ENCODE measurements at places on chromosomes 16 and 17.

- DNase-seq: no peak
Observed at GRCh38 chr16:6020162-6020985, 922.8 kb upstream of the EEF2KMT start.

DNA sequence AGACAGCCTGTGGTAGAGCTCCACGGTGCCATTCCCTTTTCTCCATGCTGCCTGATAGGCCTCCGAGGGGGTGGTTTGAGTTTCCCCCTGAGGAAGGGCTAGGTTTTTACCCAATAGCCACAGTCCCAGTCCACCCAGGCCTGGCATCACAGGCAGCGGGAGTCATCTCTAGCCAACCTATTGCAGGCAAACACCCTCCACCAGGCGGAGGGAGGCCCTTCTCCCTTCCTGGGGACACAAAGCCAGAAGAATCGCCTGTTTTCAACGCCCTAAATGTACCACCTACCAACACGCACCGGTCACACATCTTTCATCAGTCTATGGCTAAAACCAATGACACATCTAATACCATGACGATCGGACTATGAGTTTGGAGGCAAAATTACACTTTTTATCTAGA is 7.4 kb downstream of the CSNK1D start:
- no peak for DNase-seq

DNA sequence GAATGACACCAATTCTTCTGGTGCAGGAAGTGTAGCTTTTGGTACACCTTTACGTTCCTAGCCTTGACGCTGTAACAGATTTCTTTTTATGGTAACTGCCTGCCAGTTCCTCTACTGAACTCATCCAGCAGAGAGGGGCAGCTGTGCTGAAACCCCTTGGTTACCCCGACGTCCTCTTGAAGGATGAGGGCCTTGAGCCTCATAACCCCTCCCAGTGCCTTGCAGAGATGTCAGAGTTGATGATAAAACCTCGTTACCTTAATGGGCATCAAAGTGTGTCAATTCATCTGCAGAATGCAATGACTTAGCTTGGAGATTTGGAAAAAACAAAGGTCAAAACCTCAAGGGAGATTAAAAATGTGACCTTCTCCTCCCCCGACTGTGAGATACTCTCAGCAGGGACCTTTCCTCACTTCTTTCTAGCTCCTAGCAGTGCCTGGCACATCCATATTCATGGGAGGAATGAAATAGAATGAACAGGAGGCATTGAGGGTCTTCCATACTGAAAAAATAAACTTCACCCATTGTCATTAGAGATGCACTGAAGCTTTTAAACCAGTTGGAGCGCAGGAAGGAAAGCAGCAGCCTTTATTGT is 69.2 kb downstream of the SDR42E1 start:
- DNase-seq: no peak

DNA sequence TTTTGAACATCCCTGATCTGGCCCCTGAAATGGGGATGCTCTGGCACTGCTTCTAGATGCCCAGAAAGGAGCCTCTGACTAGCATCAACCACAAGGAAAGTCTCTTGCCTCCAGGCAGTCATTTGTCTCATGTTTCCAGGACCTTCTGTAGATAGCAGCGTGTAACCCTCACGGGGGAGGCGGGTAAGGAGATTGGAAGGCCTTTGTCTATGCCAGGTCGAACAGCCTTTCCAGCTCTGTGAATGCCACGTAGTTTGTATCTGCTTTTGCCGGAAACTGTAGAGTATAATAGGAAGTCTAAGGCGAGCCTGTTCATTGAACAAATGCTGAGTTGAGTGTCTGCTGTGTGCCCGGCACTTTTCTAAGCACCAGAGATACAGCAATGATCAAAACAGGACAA is 43.9 kb upstream of the AQP8 start:
- DNase-seq: no peak

GRCh38 chr16:85037050-85037410 is 9.4 kb downstream of the KIAA0513 start:
- no peak for DNase-seq

GRCh38 chr17:76935331-76935730 is 67.1 kb downstream of the MGAT5B start:
- DNase-seq: no peak

- no peak for DNase-seq
Observed at GRCh38 chr17:51914577-51914976, 243.9 kb downstream of the CA10 start.

- peak; percentile 71 for DNase-seq
Observed at GRCh38 chr17:32445074-32445415, 735 bp downstream of the PSMD11 start.

- peak; percentile 56 for DNase-seq
Observed at GRCh38 chr17:13337864-13338371, 263.8 kb downstream of the HS3ST3A1 start.

- DNase-seq: no peak
Observed at GRCh38 chr17:61774724-61775123, 88.6 kb downstream of the BRIP1 start.

DNA sequence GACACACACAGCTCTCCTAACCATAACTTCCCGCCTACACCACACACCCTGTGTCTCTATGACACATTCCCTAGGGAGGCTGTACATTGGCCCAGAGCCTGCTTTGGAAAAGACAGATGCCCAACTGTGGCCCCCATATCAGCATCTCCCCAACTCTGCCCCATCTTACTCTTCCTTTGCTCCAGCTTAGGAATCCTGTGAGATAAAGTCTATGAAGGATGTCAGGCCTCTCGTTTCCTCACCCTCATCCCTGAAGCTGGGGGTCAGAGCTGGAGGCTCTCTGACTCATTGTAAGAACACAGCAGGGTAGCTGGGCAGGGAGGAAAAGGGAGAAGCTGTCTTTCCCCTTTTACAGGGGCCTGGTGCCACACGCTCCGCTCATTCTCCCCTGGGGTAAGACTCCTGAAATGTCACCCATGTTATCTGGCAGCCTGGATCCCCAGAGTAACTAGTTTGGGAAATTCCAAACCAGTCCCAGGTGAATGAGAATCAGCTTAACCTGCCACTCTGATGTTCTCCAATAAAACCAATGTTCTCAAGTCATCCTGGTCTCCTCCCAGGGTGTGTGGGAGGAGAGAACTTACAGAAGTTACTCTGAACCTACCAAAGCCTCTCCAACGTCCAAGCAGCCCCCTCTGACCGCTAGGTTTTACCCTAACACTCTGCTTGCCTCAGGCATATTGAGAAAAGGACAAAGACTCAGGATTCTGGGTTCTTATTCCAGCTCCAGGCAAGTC is 2.8 kb downstream of the RAPGEFL1 start:
- no peak for DNase-seq

GRCh38 chr16:2150418-2151187 is 2.2 kb downstream of the RAB26 start:
- DNase-seq: no peak

GRCh38 chr17:2239882-2240430 is 63.6 kb downstream of the SMG6 start:
- peak; percentile 77 for DNase-seq

DNA sequence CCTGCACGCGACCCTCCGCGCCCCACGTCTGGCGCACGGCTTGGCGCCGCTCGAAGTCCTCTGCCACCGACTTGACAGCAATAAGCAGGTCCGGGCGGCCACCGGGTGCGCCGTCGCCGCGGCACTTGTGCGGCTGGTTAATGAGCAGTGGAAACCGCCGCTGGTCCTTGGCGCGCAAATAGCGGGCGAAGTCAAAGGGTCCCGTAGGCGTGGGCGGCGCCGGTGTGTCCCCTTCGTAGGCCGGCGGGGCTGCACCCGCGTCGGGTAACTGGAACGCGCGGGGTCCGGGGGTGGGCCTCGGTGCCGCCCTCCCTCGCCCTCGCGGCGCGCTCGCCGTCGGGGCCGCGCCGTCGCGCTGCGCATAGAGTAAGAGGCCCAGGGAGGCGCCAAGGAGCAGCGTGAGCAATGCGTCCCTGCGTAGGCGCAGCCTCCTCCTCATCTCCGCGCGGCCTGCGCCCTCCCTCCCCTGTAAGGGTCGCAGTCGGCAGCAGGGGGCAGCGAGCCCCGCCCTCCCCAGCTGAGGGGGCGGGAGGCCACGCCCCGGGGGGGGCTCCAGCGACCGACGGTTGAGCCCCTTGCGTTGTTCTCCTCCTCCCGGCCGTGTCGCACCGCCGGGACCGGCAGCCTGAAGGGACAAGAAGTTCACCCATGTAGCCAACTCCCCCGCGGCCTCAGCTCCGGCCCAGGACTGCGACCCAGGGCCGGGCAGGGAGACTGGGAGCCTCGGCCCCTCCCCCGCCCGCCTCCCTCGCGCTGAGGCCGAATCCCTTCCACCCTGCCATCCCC is 558 bp downstream of the B3GNT9 start:
- no peak for DNase-seq

DNA sequence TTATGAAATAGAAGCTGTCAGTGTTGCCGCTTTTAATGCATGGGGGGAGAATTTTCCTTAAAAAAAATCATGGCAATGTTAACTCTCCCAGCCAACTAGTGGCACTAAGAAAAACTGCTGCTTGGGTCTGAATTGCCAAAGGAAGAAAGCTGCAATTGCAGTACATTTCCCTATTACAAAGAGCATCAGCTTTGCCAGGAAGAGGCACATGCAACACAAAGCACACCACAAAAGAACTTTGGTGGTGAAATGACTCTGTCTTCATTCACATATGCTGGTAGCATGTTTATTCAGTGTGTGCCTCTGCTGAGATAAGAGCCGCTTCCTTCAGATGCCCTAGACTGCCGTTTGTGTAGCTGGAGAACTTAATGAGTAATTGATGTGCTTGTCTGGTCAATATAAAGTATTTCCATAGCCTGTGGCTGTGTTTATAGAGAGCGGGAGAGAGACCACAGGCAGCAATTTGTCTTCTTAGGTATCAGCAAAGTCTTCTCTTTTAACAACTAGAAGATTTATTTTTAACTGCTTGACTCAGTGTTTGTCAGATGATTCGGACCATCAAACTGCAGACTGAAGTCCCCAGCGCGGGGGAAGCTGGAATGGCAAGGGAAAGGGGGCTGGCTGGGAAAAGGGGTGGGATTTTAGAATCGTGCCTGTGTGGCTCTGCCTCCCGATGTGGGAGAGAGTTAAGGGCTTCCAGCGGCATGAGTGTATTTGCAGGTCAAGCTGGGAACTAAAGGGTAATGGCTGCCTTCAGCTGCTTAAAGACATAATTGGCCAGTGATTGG is 115.1 kb downstream of the MRTFB start:
- peak; percentile 29 for DNase-seq

DNA sequence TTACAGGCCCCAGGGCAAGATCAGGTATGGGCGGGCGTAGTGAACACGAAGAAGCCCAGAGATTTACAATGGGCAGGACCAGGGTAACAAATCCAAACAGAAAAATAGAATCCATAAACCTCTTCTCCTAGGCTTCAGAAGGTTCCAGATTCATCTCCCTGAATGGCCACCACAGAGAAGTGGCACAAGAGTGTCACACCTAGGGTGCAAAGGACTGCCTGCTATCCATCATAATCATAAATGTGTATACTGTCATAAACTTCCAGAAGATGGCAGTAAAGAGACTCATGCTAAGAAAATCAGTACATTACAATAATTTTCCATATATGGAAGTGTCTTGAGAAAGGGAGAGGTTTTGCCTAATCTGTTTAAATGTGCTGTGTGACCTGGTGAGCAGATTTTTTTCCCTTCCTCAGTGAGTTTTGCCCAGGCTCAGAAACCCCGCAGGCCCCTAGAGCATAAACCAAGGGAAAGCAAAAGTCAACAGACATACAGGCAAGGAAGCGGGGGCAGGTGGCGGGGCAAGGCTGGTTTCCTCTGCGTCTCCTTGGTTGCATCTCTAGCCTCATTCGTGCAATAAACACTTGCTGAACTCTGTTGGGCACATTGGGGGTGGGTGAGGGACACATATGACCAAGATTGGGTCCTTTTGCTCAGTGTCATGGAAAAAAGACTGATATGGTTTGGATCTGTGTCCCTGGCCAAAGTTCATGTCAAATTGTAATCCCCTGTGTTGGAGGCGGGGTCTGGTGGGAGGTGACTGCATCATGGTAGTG is 92.0 kb upstream of the CDH5 start:
- DNase-seq: peak; percentile 49

DNA sequence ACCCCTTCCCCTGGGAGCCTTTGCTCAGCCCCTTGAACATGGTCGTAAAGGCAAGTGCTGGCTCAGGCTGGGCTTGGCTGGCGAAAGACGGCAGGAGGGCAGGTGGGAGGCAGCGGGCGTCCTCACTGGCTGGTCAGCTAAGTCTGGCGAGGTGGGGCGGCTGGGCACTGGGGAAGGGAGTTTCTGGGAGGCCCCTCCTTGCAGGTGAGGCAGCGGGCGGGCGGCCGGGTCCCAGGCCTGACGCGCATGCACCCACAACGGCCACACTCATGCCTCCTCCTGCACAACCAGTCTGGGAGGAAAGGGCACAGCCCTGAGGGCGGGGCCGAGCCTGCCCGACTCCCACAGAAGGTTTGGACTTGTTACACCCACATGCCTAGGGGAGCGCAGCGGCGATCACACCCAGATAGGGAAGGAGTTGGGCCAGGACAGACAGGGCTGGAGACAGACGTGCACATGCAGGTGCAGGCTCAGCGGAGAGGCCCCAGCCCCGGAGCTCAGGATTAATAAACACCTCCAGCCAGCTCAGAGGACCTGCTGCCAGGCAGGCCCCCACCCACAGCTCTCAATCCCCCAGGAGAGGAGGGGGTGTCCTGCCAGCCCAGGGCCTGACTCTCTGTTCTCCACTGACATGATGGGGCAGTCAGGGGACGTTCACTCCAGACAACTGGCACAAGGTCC is at the start of gene EVPL:
EVPL (minus strand) TSS at position 148 of the 681 bp plus-strand sequence; CDS start at position 40, 108 bp downstream.
- no peak for DNase-seq

- DNase-seq: peak; percentile 87
Observed at GRCh38 chr17:59357929-59358328, 26.5 kb downstream of the YPEL2 start.

DNA sequence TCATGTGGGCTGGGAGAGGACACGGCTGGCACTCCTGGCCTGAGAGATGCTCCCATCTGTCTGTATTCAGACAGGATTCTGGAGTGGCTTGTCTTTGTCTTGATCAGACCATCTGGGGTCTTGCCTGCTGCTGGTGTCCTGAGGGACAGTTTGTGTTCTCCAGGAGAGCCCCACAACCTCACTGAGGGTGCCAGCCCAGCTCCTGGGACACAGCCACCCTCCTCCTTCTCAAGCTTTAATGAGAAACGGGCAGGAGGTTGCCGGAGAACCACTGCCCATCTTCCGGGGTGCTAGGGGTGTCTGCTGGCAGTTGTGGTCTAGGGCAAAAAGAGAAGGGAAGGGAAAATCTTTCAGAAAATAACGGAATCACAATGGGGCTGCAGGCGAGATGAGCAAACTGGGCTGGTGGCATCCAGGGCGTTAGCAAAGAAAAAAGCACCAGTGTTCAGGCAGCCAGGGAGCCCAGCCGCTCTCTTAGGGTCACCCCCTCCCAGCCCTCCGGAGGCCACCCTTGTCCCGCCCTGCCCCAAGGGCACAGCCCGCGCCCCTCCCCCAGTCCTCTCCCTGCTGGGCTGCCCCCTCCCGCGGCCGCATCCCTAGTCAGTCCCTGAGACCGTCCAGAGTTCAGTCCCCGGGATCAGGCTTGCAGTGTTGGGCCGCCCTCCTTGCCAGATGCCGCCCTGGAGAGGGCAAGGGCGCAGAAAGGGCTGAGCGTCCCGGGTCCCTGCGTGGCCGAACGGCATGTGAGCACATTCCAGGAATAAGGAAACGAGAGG is 824.7 kb downstream of the KCNJ18 start:
- no peak for DNase-seq

Data from kidney capillary endothelial cell (primary cell).